CD4-positive, alpha-beta T cell treated with Interleukin-6 at 100 ng/mL for 8 hours (primary cell): ENCODE measurements at places on chromosomes 4 and X.
A peak's percentile ranks its signal among the peaks of the same experiment; 100 is the strongest.

DNA sequence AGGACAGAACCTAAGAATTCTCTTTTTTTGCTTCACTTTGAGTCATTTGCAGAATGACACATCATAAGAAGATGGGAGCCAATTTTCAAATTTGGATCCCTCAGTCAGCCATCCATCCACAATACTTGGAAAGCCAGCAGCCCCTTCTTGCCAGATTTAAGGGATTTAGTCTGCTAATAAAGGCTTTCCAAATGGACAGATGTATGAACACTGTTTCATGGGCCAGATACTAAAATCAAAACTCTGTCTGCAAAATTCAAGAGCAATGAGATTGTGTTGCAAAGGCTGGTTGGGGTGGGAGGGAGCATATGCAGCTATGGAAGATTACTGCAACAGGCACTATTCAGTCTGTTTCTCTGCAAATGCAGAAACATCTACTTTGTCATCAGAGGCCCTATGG, 37.7 kb upstream of the KCNIP4 start:
- DNase-seq, result no peak

GRCh38 chrX:20595928-20596575, 329.3 kb upstream of the RPS6KA3 start:
- no peak for DNase-seq

DNA sequence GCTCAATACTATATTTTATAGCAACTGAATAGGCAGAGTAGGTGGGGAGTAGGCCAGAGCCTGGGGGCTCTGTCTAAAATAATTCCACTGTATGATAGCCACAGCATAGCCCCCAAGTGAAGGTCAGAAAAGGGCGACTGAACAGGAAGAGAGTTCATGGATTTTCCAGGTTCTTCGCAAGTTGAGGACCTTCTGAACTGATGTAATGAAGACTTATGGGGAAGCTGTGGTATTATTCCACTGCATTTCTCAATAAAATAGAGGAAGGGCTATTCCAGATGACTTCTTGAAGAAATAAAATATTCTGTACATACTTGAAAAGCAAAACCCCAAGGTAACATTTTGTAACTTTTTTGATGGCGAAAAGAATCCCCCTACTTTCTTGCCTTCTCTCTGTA, 231.4 kb upstream of the GPC4 start:
- DNase-seq, result no peak

- DNase-seq, result no peak
Measured at GRCh38 chrX:68894513-68895340, 65.9 kb downstream of the EFNB1 start.

DNA sequence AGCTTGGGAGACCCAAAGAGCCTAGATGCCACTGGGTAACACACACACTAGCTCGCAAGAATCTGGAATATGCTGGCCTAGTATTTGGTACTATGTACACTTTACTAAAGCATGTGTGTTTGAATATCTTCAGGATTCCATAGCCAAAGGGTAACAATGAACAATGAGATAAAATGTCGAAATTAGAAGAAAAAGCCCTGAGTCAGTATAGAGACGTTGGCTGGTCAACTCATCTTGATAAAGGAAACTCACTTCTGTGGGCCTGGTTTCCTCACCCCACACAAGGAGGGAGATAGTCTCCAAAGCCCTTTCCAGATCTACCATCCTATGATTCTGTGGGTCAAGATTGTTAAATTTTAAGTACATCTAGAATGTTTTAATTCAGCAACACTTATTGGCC, 6.9 kb downstream of the ZDHHC9 start:
- no peak for DNase-seq

DNA sequence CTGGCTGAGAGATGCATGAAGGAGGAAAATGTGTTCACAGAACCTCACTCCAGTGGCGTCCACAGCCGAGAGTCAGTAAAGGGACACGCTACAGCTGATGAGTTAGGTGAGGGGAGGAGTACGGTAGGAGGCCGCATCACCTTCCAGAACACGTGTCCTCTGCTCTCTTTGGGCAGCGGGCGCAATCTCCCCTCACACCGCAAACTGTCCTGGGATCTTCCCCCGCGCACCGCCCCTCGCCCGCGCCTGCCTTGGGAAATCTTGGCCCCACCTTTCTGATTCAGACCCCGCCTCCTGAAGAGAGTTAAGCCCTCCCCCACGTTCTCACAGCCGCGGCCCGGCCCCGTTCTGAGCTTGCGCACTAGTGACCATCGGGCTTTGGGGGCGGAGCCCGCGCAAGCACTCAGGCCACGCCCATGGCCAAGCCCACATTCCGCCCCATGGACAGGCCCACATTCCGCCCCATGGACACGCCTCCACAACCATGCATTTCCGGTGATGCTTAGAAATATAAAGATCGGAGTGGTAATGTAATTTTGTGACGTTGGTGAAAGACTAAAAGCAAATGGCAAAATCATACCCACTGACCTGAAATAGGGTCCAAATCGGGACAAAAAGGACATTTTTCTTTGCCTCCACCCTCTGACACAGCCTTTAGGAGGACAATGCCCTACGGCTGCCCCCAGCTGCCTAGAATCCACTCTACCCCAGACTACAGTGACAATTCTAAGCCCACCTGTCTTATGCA, 13.3 kb downstream of the SMIM10 start:
- DNase-seq, result peak; percentile 87

DNA sequence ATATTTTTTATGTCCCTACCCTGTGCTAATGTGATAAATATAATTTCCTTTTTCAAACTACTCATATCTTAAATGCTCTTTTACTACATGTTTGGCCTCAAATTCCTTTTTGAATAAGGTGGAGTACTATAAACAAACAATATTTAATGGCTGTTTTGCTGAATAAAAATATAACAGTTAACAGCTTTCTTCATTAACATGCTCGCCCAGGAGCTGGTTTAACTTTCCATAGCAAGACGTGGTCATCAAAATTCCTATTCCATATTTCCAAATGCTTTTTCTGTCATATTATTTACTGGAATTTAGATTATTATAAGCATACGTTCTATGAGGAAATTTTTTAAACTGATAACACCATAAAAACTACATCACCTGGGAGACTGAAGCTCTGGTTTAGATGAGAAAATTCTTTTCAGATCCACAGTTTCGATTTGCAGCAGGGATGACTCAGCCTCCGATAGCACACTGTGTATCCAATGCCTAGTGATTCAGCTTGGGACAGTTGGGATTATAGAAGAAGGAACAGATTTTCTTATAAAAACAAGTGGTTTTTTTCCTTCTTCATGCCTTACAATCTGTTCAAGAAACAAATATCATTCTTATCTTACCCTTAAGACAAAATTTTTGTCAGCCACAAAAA, 129.1 kb downstream of the FBXO8 start:
- DNase-seq, result no peak

DNA sequence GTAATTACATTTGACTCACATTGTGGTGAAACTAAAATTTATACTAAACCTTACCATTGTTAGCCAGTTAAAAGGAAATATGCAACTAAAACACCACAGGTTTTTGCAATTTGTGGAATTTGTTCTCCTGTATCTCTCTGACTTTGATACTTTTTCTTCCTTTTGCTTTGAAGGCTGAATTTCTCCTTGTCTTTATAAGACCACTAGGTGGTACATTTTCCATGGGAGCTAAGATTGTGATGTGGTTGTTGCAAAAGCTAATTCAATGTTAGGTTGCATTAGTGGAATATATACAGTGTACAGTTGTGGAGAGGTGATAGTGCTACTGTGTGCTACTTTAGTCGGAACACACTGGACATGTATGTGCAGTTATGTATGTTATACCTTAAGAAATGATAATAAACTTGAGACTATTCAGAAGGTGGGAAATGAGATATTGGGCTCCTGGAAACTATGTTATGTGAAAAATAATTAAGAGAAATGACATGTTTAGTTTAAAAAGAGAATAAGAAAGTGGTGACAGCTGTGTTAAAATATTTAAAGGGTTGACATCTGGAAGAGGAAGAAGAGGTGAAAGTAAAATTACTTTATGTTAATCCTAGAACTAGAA, 70.3 kb downstream of the ARL9 start:
- peak; percentile 19 for DNase-seq

DNA sequence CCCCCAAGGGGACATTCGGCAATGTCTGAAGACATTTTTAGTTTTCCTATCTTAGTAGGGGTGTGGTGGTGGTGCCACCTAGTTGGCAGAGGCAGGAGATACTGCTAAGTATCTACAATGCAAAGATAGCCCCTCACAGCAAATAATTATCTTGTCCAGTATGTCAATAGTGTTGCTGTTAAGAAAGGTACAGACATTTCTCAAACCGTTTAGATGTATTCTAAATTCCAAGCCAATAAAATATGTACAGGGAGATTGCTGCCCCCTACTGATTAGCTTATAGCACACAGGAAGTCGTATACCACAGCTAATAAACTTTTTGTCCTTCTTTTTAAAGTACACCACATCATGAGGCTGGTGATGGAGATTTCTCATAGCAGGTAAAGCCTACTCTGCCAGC, 260.5 kb downstream of the TMA16 start:
- peak; percentile 14 for DNase-seq

DNA sequence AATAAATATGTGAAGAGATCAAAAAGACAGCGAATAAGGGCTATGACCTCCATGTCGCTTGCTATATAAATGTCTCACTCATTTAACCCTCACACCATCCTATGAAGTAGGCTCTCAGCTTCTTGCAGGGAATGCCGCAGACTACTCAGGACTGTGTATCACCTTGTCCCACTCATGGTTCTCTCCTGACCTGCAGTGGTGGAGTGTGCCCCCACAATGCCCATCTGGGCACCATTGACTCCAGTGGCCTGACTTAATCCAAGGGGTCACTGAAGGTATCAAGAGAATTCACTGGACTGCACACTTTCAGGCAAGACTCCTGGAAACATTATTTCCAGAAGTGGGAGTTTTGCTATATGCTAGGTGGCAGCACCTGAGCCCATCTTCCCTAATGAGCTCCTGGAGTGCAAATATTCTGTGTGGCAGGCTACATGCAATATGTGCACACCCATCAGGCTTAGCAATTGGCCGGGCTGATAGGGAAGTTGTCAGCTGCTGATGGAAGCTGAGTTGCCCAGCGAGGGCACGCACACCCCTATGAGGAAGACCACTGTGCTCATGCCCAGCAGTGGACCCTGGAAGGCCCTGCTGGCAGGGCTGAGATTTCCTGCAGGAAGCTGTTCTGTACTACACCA, 8.2 kb upstream of the EFNB1 start:
- no peak for DNase-seq

DNA sequence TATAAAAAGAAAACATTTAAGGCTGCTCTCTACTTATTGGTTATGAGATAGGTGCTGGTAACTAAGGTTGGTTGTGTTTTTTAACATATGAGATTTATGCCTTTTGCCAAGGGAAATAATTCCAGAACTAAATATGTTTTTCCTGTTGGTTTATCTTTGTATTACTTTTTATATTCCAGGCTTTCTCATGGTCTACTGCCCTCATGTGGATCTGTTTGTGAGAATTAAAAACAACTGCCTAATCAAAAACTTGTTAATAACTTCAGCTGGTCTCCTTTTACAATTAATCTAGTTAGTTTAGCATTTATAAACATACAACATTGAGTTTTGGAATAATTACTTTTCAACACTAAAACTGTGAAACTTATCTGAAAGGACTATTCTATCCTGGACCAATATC, 1208.3 kb downstream of the ADGRL3 start:
- no peak for DNase-seq

- no peak for DNase-seq
Measured at GRCh38 chrX:131521824-131522223, 22.1 kb upstream of the OR13H1 start.

DNA sequence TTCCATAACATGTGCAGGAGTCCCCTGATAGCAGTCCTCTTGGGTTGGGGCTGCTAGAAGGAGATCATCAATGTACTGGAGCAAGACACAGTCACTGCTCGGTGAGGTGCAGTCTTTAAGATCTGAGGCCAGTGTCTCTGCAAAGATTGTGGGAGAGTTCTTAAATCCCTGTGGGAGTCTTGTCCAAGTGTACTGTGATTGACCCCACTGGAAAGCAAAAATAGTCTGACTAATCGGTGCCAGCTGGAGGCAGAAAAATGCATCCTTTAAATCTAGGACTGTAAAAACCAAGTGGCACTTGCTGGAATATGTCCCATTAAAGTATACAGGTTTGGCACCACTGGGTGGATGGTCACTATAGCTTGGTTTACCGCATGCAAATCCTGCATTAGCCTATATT, 31.1 kb downstream of the SULT1E1 start:
- DNase-seq, result no peak

GRCh38 chrX:10087391-10087790, 69.4 kb upstream of the CLCN4 start:
- no peak for DNase-seq

DNA sequence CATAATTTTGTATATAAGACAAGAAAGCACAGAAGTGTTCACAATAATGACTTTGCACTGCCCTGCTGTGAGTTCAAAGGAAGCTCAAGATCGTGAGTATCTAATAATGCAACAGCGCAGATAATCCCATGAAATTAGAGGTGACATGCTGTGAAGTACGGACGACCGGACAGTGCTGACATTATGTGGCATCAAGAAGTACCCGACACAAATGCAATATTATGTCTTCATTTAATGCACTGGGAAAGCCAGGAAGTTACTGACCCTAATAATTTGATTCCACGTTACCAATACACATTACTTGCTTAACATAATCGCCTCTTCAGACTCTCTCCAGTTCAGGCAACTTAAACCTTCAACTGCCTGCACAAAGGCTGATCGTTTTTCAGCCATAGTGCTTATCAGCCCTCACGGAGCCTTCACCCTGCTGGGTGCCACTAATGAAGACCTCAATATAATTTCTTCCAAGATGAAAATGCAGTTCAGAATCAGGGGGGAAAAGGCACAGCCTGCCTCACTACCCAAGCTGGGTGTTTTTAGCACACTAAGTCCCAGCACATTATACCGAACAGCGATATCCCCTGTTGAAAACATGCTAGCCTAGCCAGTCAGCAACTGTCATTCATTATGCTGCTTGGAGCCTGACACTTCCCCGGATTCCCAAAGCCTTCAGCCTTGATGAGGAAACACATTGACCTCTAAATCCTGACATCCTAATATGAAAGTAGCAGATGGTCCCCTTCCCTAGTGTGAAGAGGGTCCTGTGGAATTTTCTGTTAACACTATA, 56.1 kb downstream of the SLC7A11 start:
- DNase-seq, result no peak

GRCh38 chr4:85778632-85779131, 303.7 kb downstream of the ARHGAP24 start:
- no peak for DNase-seq

DNA sequence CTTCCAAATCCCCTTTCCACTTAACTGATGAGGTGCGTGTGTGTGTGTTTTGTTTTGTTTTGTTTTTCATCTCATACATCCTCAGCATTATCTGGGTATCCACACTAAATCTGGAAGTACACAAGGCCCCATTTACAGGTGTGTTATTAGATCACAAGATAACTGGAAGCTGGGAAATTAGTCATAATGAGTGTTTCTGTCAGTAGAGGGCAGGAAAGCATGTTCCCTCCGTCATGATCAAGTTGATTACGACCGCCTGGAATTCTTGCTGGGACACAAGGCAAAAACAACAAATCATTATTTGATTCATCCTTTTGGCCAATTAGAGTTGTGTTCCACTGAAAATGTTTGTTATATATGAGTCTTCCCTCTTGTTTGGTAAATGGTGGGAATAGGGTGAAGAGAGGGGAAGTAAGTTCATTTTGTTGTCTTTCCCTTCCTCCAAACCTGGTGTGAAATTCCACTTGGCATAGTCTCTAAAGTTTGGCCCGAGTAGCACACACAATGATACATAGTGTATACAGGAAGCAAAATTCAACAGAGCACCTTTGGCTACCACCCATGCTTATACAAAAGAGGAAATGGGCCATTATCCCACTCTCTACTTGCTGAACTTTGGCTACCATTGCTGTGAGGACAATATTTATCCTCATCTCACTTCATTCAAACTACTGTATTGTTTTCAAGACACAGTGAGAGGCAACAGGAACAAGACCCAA, 33.3 kb upstream of the TLL1 start:
- no peak for DNase-seq
